ENCODE measurements at places on chromosomes 2 and 18. TPM values are rescaled to one million over a fixed set of nuclear protein-coding genes. Genes with fewer than 3 reads are reported as not detected.

KIDINS220 gene
- 33.4 TPM for total RNA-seq

ITGA4 gene
- total RNA-seq, result 5.8 TPM

COL4A4 gene
- total RNA-seq, result 45.2 TPM

TMEM131 gene
- 29.5 TPM for total RNA-seq

CNTNAP5 gene
- total RNA-seq, result not detected

ABCG5 gene
- total RNA-seq, result not detected

CDKL4 gene
- 1.3 TPM for total RNA-seq

SCG2 gene
- total RNA-seq, result 2.3 TPM

DPY30 gene
- 63.9 TPM for total RNA-seq

TUBB8B gene
- total RNA-seq, result not detected

RESP18 gene
- total RNA-seq, result not detected

B3GNT7 gene
- not detected for total RNA-seq

CXCR1 gene
- total RNA-seq, result not detected

UGT1A8 gene
- total RNA-seq, result not detected

NGEF gene
- 0.32 TPM for total RNA-seq

NFU1 gene
- 30.3 TPM for total RNA-seq

GRHL1 gene
- 0.16 TPM for total RNA-seq

BCL11A gene
- not detected for total RNA-seq

CCDC178 gene
- total RNA-seq, result not detected

TTN gene
- under 0.01 TPM for total RNA-seq

STON1 gene
- total RNA-seq, result 14.8 TPM

IGFBP5 gene
- total RNA-seq, result 15.9 TPM

MARCHF4 gene
- total RNA-seq, result 4.7 TPM

SERPINB12 gene
- not detected for total RNA-seq

DCAF17 gene
- 10.3 TPM for total RNA-seq

DPP10 gene
- under 0.01 TPM for total RNA-seq

SNED1 gene
- total RNA-seq, result 84.5 TPM

HOXD13 gene
- not detected for total RNA-seq

THSD7B gene
- not detected for total RNA-seq

ANKRD30BL gene
- total RNA-seq, result not detected

TPO gene
- not detected for total RNA-seq

CENPA gene
- total RNA-seq, result 1.6 TPM

PLEK gene
- total RNA-seq, result not detected

SLC4A1AP gene
- total RNA-seq, result 24.9 TPM

PLGLB2 gene
- not detected for total RNA-seq

NEUROD1 gene
- total RNA-seq, result not detected

SERPINB10 gene
- not detected for total RNA-seq

FSHR gene
- not detected for total RNA-seq

NPHP1 gene
- total RNA-seq, result 3.2 TPM

COPS9 gene
- 180 TPM for total RNA-seq

ST8SIA3 gene
- total RNA-seq, result not detected

SMYD1 gene
- not detected for total RNA-seq

TSHZ1 gene
- total RNA-seq, result 5.0 TPM

LYG2 gene
- total RNA-seq, result not detected

All from cardiac atrium fibroblast (primary cell).